Activated CD8-positive, alpha-beta memory T cell treated with anti-CD3 and anti-CD28 coated beads for 4 hours (primary cell): ENCODE measurements at places on chromosomes 2 and 18.

GRCh38 chr18:34909637-34910364 is 131.4 kb upstream of the MAPRE2 start:
- DNase-seq = no peak

DNA sequence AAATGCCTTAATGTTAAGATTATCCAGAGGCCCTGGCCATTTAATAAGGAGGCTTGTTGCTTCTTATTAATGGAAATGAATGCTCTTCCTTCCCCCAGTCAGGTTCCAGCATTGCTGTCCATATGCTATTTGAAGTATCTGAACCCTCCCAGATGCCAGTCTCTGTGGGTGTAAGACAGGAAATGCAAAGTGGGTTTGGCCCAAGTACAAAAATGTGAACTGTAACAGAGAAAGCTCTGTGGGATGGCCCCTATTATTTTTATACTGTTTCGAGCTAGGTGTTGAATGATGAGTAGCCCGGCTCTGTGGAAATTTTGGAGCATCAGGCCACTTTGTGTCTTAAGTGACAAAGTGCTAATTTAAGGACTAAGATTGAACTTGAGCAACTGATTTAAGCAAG is 141.0 kb downstream of the UXS1 start:
- no peak for DNase-seq

- DNase-seq = no peak
Observed at GRCh38 chr2:164514491-164514890, 106.8 kb downstream of the GRB14 start.

- no peak for DNase-seq
Observed at GRCh38 chr2:241157841-241158545, 7.7 kb downstream of the PPP1R7 start.

GRCh38 chr18:27750014-27750413 is 426.9 kb downstream of the CDH2 start:
- DNase-seq = no peak

DNA sequence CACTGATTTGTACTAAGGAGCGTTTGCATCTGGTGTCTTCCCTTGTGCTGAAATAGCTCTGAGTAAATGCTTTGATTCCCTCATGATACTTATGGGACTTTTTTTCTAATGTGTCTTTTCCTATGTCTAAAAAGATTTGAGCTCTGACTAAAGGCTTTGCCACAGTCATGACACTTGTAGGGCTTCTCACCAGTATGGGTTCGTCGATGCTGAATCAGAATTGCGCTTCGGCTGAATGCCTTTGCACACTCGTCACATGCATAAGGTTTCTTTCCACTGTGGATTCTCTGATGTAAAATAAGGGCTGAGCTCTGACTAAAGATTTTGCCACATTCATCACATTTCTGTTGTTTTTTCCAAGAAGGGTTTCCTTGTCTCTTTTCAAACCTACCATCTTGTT is 8.0 kb downstream of the ZNF396 start:
- DNase-seq = no peak

GRCh38 chr2:71581026-71581425 is 127.7 kb downstream of the DYSF start:
- no peak for DNase-seq

GRCh38 chr2:237020090-237020489 is 65.6 kb upstream of the COPS8 start:
- DNase-seq = no peak

DNA sequence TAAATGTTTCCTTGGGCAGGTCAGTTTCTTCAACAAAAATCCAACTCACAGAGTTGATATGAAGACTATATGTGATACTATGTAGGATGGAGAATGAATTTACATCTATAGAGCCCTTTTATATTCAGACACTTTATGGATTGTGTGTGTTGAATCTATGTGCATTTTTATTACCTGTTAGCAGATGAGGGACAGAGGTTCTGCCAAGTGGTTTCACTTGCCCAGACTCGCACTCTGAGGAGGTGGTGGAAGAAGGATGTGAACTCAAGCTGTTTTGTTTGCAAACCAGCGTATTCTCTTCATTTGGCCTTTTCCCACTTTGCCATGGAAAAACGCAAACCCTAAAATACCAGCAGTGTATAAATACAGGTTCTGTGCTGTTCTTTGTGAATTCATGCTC is 237.6 kb downstream of the TDRD15 start:
- no peak for DNase-seq

- no peak for DNase-seq
Observed at GRCh38 chr18:28438381-28438780, 261.5 kb upstream of the CDH2 start.

DNA sequence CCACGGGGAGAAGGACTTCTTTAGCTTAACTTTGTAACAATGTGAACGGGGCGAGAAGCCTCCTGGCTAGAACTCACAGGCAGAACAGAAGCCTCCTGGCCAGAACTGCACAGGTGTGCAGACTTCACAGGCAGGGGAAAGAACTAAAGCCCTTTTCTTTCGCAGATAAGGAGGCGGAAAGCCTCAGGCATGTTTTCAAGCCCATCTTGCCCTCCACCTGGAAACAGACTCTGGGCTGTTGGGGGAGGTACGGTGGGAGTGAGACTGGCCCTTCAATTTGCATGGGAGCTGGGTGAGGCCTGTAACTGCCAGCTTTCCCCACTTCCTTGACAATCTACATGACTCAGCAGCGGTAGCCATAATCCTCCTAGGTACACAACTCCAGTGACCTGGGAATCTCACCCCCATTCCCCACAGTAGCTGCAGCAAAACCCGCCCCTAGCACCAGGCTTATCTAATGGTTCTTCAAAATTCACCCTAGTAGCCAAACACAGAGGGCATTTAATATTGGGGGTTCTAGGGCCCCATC is 22.9 kb upstream of the ABCA12 start:
- DNase-seq = no peak

- DNase-seq = no peak
Observed at GRCh38 chr18:7617738-7618422, 50.8 kb downstream of the PTPRM start.
